ENCODE measurements at places on chromosomes 2 and 18.

DNA sequence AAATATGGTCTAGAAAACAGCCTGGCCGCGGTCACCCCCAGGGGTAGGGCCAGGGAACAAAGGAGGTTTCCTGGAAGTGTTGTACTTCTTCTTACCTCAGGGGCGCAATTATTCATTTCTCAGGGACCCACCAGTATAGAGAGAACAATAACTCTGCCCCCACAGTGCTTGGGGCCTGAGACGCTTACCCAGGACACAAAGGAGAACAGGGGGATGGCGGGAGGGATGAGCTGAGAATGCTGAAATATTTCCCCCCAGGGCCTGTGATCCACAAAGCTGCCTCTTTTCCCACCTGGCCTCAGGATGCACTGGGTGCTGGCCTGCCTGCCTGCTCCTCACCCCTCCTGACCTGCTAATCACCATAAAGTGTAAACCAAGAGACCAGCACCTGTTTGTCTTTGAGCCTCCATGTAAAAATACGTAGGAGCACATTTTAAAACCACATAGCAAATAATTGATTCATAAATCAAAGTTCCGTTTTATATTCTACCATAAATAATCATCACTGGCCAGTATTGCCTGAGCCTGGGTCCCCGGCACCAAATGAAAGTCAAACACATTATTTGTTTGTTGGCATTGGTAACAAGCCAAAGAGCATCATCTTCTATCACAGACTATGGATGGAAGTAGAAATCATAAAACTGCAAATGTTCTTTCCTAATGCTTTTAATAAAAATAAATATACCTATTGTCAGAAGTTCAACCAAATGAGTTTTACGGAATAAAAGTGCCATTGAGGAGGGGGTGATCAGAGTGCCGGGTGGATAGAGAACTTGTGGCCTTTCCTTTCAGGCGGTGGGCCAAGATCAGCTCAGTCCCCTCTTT is 67.3 kb upstream of the RMDN2 start:
- DNase-seq: no peak

DNA sequence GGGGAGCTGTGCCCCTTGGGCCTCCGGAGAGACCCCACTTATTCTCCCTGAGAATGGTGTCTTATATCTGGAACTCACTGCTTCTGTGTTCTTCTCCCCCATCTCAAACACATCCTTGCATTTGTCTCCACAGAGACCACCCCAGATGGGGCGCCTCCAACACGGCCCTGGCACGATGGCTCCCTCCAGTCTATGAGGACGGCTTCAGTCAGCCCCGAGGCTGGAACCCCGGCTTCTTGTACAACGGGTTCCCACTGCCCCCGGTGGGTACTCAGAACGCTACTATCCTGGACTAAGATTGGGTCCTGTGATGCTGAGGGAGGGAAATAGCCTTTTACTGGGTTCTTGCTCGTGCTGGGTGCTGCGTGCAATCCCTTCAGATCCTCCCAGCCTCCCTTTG is 40.3 kb downstream of the TPO start:
- no peak for DNase-seq

DNA sequence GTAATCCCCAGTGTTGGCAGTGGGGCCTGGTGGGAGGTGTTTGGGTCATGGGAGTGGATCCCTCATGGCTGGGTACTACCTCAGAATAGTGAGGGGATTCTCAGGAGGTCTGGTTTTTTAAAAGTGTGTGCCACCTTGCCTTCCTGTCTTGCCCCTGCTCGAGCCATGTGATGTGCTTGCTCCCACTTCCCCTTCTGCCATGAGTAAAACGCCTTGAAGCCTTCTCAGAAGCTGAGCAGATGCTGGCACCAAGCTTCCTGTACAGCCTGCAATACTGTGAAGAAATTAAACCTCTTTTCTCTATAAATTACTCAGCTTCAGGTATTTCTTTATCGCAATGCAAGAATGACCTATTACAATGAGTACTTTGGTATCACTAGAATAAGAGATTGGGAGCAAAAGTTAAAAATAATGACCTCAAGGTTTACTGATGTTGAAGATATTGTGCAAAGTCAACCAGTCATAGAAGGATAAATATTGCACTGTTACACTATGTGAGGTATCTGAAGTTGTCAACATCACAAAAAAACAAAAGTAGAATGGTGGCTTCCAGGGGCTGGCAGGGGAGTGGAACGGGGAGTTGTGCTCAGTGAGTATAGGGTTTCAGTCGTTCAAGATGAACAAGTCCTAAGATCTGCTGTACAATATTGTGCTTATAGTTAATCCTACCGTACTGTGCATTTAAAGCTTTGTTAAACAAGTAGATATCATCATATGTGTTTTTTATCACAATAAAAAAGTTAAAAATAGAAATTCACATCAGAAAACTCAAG is 938.3 kb upstream of the CNTNAP5 start:
- no peak for DNase-seq

DNA sequence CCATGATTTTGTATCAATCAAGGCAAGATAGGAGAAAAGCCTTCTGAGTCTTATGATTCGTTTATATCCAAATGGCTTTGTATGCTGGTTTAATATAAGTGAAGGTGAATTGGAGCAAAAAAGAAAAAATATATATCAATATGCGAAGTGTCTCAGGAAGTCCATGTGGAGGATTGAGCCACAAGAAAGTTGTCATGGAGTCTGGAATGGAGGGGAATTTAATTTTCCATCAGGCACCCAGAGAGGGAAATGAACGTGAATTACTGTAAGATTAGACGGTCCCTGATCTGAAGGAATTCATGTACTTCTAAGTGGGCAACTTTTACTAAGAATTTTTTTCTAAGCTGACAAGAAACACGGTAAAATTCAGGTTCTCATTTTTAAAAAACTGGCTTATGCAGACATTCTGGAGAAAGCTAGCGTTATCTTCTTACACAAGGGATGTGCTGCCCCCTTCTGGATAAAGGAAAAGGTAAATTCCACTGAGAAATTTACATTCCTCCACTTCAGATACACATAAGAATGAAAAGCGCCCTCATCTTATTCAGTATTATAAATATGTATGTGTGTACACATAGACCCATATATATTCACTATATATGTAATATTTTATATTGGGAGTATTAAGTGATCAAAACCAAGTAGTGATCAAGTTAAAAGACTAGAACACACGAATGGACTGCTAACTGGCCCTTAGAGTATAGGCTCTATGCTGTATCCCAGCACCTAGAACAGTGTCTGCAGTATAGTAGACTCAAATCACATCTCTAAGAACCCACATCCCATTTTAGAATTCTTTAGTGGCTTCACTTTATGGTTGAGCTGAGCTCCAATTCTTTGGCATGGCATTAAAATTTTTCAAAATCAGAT is 289.0 kb upstream of the TFPI start:
- peak; percentile 12 for DNase-seq

GRCh38 chr2:96409820-96410164 is 74.2 kb downstream of the NCAPH start:
- no peak for DNase-seq

DNA sequence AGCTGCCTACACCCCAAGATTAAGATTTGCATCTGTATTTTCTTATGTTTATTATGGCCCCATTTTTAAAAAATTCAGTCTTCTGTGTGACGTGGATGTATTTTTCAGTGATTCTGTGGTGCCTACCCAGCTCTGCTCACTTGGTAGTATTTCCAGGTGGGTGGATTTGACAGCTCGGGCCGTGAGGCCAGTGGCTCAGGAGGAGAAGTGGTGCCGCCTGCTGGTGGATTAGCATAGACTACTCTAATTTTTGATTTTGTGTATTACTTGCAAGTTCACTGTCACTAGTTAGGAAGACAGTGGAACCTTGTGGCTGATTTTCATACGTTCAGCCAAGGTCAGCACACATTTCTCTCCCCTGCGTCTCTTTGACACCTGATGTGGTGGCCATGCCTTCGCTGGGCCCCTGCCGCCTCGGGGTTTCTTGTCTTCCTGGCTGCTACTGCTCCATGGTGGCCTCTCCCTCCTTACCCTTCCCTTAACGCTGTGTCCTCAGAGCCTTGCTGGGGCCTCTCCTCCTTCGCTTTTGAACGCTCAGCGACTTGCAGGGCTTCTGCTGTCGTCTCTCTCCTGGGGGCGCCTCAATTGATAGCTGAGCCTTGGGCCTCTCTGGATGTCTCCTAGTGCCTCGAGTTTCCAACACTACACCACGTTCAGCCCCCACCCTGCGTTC is 89.4 kb downstream of the DGKD start:
- DNase-seq: no peak

DNA sequence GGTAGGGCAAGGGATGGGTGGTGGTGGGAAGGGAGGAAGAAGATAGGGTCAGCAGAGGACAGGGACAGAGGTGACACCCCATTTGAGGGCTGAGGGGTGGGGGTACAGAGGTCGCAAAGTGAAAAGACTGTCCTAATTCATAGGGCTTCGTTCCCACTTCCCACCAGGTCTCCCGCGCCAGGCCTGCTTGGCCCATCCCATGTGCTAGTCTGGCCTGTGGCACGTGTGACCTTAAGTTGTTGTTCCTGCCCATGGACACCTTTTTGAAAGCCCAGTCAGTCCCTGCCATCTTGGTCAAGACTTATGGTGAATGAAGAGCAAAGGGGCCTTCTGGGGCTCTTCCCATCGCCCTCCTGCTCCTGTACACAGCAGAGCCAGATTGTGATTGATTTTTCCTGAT is 46.2 kb downstream of the TGOLN2 start:
- DNase-seq: no peak

DNA sequence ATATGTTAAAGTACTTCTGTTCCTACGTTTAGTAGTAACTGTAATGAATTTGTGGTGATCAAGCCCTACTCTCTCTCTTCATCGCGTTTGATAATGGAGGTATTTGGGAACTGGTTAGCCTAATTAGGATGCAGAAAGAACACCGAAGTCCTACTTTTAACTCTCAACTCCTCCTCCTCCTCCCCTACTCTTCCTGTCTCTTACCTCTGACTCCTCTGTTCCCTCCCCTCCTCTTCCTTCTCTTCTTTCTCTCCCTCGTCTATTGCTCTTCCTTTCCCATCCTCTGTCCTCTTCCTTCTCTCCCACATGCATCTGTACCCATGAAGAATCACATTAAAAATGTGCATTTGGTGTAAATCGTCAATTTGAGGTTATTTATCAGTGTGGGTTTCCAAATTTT is 57.8 kb downstream of the RMDN2 start:
- no peak for DNase-seq

GRCh38 chr18:68725346-68725745 is 10.4 kb upstream of the TMX3 start:
- DNase-seq: no peak

- no peak for DNase-seq
These were observed 126.9 kb downstream of the NFATC1 start for GRCh38 chr18:79522451-79523205.

GRCh38 chr18:3605486-3605952 is 155.5 kb downstream of the TGIF1 start:
- DNase-seq: no peak

- no peak for DNase-seq
These were observed 19.1 kb downstream of the TRAK2 start for GRCh38 chr2:201432038-201432620.

DNA sequence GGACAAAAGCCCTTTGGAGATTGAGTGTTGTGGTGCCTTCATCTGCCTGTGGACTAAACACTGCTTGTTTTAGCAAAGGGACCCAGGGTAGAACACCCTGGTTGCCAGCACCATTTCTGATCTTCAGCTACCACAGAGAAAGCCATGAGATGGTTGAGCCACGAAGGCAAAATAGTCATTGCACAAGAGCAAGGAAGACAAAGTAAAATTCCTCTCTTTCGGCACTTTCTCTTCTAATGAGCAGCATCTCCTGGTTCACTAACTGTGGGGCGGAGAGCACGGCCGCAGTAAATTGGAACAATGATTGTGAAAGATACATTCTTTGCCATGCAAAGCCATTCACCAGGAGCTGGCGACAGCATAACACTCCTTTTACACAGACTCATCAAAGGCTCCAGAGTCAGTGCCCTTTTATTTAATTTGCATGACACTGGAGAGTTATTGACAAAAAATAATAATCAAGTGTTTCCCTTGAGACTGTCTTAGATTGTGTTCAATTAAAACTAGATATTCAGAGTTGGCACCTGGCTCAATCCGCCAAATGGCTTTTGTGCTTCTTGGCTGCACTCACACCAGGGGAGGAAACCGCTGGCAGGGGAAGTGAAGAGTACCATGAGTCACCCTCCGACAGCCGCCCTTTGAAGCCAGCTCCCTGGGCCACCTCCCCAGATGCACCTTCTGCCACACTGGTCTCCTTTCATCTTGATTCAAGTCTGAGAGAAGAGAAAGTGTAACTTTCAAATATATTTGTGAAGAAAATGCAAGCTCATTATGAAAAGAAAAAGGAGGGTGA is 100.5 kb upstream of the MEIS1 start:
- DNase-seq: no peak

- DNase-seq: no peak
These were observed 121.9 kb downstream of the TMEM18 start for GRCh38 chr2:555164-555922.

- no peak for DNase-seq
These were observed 159.0 kb downstream of the NUP35 start for GRCh38 chr2:183283209-183283608.

DNA sequence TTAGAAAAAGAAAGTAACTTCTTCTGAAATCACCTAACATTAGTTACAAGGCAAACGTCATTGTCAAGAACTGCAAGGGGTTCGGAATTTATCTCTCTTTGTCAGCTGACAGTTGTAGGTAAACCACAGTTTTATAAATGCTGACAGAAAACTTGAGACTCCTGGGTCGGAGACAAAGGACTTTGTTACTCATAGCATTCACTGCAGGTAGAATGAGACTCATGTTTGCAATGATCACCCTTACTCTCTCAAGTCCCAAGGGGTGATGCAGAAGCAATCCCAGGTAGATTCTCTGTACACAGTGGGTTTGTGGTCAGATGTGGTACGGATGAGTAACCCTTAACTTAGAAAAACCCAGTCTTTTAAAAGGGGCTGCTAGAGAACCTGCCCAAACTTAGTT is 757.8 kb downstream of the TRIB2 start:
- DNase-seq: no peak

GRCh38 chr2:230717600-230717999 is 5.0 kb downstream of the CAB39 start:
- DNase-seq: no peak

GRCh38 chr2:22890132-22890531 is 494.8 kb upstream of the KLHL29 start:
- no peak for DNase-seq

- DNase-seq: no peak
These were observed 27.0 kb upstream of the SCN1A start for GRCh38 chr2:166154685-166155338.

GRCh38 chr2:231701456-231702373 is 6.6 kb upstream of the PTMA start:
- DNase-seq: no peak

DNA sequence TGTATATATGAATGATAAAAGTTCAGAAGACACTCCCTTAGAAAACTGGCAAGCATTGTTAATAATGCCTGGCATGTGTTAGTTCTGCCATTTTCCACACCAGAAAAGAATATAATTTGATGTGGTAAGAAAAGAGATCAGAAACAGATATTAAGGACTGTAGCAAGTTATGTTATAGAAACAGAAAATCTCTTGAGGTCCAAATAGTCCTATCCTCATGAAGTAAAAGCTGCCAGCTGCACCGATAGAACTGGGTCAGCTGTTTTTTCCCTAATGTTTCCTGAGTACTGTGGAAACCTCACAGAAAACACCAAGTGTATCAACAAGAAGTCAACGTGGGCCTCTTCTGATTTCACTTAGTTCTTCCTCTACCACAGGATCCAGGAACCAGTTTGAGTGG is 56.9 kb upstream of the SDC1 start:
- no peak for DNase-seq

- DNase-seq: no peak
These were observed 78.9 kb upstream of the STON1 start for GRCh38 chr2:48450936-48451602.
